EL (cell line): ENCODE measurements at places on chromosomes 11 and 22.

DNA sequence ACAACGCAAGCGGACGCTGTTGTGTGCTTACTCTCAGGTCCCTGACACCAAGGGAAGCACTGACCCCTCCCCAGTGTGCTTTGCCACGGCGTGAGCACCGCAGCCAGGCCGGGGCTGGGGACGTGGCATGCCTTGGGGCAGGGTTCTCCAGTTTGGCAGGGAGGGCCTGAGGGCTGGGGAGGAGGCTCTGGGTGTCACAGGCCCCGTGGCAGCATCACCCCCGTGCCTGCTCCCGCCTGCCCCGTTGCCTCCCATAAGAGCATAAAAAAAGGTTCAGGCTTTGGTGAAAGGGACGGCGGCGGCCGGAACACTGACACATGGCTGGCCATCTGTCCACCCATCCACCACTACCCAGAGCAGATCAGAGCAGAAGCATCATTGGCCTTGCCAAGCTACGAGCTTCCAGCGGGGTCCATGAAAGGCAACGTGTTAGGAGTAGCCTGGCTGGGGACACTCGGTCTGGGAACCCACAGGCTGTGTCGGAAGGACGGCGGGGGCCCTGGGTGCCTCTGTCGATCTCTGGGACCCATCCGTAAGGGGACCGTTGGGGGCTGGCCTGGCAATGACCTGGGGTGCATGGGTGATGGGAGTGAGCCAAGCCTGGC is 183.0 kb downstream of the IGLL1 start:
- no peak for DNase-seq

GRCh38 chr11:118282606-118283005 is 18.5 kb upstream of the MPZL2 start:
- no peak for DNase-seq

- DNase-seq: peak; percentile 16
Observed at GRCh38 chr11:102114032-102114431, 3.8 kb downstream of the YAP1 start.

- DNase-seq: no peak
Observed at GRCh38 chr22:25627271-25627852, 62.9 kb downstream of the GRK3 start.
